Stimulated activated CD8-positive, alpha-beta memory T cell treated with anti-CD3 and anti-CD28 coated beads, Interleukin-15, amount 100 ng/mL, for 1 hour (primary cell): ENCODE measurements at places on chromosomes 5 and 9.

DNA sequence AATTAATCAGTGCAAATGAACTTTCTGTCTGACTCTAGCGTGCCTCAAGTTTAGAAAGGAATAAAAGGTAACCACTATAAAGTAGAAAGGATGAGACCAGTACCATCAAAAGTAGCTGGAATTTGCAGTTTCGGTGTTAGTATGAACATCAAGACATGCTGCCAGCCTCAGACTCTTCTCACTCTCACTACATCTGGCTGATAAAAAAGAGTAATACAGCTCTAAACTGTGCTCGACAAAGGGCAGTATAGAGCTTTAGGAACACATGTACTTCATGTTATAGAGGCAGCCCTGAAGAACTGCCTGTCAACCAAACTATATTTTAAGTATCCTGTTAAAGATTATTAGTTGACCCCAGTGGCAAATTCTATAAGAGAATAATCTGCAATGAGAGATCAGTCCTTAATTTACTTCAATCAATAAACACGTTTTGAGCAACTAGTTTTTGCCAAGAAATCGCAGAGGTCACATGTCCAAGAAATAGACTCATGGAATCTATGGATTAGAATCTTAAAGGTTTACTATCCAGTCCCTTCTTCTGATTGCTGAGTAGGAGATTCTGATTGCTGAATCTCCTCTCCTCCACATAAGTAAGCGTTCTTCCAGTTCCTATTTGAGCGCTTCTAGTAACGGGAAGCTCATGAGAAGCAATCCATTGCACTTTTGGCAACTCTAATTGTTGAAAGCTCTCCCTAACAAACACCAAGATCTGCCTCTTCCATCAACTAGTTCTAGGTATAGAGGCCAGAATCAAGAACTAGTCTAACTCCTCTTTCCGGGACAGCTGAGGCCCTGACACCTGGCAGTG, 941 bp downstream of the XPA start:
- DNase-seq = no peak

DNA sequence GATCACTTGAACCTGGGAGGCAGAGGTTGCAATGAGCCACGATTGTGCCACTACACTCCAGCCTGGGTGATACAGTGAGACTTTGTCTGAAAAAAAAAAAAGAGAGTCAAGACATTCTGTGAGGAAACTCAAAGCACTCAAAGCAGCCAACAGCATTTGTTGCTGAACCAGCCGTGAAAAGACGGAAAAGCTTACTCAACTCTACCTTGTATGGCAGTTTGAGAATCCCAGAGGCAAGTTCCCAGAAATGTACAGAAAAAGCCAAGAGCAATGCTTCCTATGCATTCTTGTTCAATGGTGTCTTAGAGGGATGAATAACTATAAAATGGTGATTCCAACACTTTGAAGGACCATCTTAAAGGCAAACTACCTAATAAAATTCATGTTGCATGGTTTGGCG, 170.2 kb downstream of the HSD17B3 start:
- DNase-seq = no peak

- no peak for DNase-seq
These were observed 118.2 kb downstream of the VCAN start for GRCh38 chr5:83589786-83590185.

DNA sequence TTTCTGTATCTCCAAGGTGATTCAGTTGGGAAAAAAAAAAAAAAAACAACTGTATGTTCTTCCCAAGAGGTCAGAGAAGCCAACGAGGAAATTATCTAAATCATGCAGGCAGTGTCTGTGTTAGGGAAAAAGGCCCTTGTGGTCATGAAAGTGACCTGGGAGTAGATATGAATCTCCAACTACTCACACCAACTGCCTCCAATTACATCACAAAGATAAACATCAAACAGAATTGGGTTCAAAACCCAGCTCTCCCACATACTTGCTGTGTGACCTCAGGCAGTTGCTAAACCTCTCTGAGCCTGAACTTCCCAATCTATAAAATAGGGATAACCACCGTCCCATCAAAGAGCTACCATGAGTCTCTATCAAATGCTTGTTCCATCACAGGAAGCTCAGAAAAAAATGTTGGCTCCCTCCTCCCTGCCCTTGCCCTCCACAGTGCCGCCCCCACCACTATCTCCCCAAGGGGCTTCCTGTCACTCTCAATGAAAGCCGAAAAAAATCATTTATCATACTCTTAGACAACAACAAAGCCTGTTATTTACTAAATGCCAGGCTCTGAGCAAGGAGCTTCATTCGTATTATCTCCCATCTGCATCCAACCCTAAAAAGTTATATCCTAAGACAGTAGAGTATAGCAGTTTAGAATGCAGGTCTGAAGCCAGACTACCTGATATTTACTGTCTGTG, 42.9 kb downstream of the CDK5RAP2 start:
- DNase-seq = no peak

GRCh38 chr5:152638996-152639552, 234.0 kb upstream of the NMUR2 start:
- no peak for DNase-seq
